ENCODE measurements at places on chromosomes 16 and 17.

DNA sequence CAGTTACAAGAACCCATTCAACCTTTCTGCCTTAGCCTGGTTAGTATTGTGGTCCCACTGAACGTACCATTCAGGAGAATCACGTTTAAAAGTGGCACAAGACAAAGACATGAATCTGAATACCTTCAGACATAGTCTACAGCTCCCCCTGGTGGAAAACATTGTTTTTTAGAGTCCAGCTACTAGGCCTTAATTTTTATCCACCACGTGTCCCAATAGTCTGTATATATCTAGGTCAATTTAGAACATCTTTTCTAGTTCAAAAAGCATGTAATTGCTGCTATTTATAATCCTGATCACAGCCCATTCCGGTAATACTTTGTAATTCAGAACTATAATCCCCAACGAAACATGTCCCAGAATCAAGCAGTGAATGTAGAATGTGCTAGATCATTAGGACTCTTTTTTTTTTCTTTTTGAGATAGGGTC is 13.7 kb upstream of the GUCY2D start:
- DNase-seq: peak; percentile 40

GRCh38 chr16:75244225-75244809 is 7.1 kb downstream of the BCAR1 start:
- DNase-seq: no peak

DNA sequence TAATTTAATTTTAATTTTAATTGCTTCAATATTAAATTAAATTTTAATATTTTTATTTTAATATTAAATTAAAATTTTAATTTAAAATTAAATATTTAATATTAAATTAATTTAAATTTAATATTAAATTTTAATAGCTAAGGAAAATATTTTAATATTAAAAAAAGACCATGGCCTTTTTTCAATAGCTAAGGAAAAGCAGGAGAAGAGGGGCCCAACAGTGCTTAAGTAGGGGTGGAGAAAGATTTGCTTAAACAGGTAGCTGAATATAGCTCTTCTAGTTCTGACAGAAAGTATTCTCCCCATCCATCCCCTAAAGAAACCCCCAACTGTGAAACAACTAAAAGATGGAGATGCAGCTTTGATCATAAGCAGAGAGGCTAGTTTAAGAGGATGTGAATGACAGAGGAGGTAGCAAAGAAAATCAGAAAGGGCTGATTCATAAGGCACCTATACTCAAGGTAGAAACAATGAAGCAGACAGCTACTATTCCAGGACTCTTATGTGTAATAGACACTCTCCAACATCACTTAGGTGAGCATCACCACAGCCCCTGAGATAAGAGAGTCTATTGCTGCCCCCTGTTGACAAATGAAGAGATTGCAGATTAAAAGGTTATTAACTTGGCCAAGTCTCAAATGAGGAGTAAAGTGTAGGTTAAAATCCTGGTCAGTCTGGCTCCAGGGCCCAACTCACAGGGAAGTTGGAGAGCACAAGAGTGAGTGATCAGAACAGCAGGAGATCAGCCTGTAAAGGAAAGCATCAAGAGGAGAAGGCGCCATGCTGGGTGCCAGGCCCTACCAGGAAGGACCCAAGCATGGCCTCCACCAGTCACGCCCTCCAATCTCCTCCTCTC is 7.8 kb upstream of the RNASEK start:
- peak; percentile 32 for DNase-seq

DNA sequence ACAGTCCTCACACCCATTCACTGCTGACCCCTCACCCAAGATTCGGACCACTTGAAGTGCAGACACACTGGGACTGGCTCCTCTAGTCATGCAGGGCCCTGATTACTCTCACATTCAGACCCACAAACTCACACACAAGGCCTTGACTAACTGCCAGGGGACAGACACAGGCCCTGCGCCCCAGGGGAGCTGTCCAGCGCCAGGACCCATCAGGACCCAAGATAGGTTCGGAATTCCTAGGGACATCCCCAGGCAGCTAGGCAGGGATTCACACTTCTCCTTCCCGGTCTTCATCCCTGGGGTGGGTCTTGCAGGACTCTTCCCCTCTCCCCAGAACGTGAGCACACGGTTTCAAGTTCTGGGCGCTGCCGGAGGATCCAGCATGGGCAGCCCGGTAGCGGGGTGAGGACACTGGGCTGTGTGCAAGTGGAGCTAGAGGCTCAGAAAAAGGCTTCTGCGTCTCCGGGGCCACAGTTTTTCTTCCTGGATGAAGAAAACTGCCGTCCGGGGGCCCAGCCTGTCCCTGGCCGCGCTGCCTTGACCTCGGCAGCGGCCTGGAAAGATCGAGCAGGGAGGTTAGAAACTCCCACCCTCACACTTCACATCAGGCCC is 1.6 kb downstream of the SEZ6 start:
- no peak for DNase-seq

- DNase-seq: no peak
Observed at GRCh38 chr16:70808371-70808770, 7.4 kb upstream of the VAC14 start.

- DNase-seq: no peak
Observed at GRCh38 chr17:72056155-72056554, 64.7 kb upstream of the SOX9 start.

DNA sequence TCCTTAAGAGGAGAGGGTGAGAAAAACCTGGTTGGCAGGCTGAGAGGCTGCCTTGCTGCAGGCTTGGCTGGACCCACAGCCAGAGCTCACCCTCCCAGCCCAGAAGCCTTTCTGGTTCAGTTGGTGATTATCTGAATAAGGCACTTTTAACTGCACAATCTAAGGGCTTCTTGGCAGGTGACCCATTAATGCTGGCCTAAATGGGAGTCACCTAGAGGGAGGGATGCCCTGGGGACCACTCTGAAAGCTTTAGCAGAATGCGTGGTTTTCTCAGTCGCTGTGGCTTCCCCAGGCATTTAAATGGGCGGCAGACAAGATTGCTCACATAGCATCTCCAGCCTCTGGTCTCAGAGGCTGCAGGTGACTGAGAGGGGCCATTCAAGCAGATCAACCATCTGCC is 33.2 kb upstream of the SHISA9 start:
- no peak for DNase-seq

GRCh38 chr16:21973945-21974344 is 20.8 kb downstream of the UQCRC2 start:
- DNase-seq: no peak

GRCh38 chr16:85104147-85104546 is 8.1 kb downstream of the CIBAR2 start:
- no peak for DNase-seq

- no peak for DNase-seq
Observed at GRCh38 chr17:8995711-8996110, 25.6 kb upstream of the NTN1 start.

GRCh38 chr16:85089525-85089924 is 22.7 kb downstream of the CIBAR2 start:
- DNase-seq: no peak

DNA sequence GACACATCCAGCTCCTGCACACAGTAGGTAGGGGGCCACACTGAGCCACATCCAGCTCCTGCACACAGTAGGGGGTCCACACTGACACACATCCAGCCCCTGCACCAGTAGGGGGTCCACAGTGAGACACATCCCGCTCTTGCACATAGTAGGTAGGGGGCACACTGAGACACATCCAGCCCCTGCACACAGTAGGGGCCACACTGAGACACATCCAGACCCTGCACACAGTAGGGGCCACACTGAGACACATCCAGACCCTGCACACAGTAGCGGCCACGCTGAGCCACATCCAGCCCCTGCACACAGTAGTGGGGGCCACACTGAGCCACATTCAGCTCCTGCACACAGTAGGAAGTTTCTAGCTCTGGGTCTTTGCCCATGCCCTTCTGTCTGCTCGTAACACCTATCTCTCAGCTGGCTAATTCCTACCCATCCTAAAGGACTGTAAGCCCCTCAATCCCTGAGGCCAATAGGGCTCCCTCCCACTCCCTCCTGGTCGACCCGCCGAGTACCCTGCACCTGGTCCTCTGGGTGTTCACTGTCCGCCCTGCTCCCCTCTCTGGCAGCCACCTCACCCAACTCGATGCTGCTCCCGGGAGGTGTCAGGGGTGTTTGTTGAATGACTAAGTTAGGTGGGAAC is 9.4 kb upstream of the ATP2A3 start:
- no peak for DNase-seq

- DNase-seq: no peak
Observed at GRCh38 chr17:55496094-55496881, 15.0 kb downstream of the SMIM36 start.

DNA sequence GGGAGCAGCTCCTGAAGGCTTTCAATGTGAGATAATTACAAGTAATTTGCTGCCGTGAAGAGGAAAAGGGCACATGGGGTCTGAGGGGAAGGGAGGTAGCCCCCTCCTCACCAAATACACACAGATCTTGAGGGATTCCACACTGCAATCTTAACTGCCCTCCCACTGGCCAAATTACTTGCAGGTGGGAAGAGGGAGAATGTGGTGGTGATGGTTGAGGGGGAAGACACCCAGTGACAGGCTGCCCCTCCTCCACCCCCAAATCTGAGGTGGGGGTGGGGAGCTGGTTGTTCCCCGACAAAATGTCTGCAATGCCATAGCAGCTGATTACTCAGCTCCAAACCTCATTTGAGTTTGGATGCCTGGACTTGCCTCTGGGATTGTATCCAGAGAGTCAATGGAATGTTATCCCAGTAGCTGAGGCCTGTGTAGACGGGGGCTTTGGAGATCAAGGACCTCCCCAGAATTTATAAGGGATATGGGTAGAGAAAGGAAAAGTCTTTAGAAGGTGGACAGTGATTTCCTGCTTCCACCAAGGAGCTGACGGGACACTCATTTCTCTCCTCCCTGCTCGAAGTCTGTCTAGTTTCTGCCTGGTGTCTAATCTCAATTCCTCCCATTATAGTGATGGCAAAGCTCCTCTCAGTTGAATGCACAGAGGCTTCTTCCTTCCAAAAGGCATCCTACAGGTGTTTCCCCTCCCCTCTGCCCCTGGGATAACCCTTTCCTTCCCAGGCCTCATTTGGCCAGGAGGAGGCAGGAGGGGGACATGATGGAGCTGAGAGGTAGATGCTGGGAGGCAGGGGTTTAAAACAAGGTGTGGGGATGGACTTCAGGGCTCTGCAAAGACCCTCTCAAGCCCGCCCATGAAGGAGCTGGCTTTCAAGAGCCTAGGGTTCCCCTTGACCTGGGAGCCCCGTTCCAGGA is 8.7 kb downstream of the DLX4 start:
- no peak for DNase-seq

GRCh38 chr17:75486151-75486550 is 29.2 kb downstream of the CASKIN2 start:
- DNase-seq: no peak

- no peak for DNase-seq
Observed at GRCh38 chr17:9705745-9706144, 60.4 kb downstream of the USP43 start.

DNA sequence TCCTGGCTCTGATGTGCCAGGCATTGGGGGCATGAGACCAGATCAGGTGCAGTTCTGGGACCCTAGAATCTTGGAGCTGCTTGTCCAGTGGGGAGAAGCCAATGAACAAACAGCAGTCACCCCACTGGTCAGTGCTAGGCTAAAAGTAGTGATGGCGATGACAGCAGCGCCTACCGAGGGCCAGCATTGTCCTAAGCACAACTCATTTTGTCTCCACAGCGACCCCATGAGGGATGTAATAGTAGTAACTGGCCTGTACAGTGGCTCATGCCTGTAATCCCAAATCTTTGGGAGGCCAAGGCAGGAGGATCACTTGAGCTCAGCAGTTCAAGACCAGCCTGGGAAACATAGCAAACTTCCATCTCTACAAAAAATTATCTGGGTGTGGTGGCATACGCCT is 6.2 kb downstream of the SMCR8 start:
- no peak for DNase-seq

GRCh38 chr16:68422396-68422960 is 25.8 kb downstream of the SMPD3 start:
- no peak for DNase-seq

DNA sequence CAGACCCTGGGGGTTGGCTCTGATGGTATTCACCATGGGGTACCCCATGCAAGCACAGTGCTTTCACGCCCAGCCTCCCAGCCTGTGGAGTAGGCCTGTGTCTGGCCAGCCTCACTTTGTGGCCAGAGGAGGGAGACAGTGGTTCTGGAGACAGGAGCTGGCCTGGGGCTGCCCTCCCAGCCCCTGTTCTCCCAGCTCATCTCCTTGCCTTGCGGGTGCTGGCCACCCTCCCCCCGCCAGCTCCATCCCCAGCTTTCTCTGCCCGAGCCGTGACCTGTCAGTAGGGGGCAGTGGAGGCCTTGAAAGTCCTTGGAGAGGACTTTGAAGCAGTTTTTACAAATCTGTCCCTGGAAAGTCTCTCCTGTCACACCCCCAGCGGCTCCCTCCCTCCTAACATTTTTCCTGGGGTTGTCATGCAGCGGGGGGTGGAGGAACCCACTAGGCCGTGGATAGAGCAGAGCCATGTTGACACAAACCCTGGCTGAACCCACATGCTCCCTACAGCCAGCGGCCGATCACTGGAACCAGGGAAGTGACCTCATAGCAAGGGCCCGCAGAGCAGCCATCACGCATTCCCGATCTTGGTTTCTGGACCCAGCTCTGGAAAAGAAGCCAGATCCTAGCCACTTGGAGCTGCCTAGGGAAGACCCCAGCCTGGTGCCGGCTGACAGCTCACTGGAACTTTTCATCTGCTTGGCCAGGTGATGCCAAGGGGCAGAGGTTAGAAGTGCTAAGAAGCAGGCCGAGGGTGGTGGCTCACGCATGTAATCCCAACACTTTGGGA is 289.4 kb downstream of the SEC14L1 start:
- DNase-seq: peak; percentile 68

- DNase-seq: no peak
Observed at GRCh38 chr17:67506966-67507365, 129.9 kb downstream of the PITPNC1 start.

GRCh38 chr17:58703137-58703915 is 10.9 kb downstream of the RAD51C start:
- DNase-seq: no peak

DNA sequence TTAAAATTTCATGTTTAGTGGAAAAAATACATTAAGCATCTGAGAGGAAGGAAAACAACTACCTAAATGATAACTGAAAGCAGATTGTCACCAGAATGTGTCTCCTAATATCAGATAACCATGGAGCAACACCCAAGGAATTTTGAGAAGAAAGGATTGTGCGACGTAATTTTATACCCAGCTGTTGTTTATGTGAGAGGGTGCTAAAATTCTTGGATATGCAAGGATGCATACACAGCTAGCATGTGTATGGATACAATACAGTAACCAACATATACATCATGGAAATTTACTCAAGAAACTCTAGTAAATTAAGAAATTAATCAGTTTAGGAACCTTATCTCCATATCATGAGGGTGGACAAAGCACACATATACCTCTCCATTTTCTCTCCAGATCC is 290.9 kb downstream of the HS3ST3A1 start:
- no peak for DNase-seq

Data from activated T-helper 2 cell treated with anti-CD3 and anti-CD28 coated beads, Interferon-gamma antibody, Interleukin-2, Interleukin-4, amounts not matched to agents 10 μg/mL and 5 μg/mL and 100 μg/mL, durations not matched to agents 14 hours and 24 hours and 36 hours (primary cell).